ENCODE measurements at places on chromosomes 1 and 21. TPM values are rescaled to one million over a fixed set of nuclear protein-coding genes. Genes with fewer than 3 reads are reported as not detected.
A peak's percentile ranks its signal among the peaks of the same experiment; 100 is the strongest.

DNA sequence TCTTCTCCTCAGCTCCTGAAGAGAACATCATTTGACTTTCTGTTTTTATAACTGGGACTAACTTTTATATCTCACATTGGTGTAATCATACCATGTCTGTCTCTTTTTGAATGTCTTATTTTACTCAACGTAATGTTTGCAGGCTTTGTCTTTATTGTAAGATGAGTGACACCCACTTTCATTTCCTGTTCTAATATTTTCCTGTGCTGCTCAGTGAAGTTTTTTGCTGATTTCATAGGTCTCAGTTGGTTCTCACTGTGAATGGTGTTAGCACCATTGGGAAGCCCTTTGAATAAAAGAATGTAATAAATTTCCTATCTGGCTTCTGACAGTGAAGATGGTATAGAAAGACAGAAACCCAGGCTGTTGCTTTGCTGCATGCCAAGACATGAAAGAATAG lies 84.0 kb downstream of the RAVER2 start:
- DNase-seq, result no peak

GRCh38 chr1:231618609-231619256 lies 7.9 kb upstream of the DISC1 start:
- DNase-seq, result no peak

DNA sequence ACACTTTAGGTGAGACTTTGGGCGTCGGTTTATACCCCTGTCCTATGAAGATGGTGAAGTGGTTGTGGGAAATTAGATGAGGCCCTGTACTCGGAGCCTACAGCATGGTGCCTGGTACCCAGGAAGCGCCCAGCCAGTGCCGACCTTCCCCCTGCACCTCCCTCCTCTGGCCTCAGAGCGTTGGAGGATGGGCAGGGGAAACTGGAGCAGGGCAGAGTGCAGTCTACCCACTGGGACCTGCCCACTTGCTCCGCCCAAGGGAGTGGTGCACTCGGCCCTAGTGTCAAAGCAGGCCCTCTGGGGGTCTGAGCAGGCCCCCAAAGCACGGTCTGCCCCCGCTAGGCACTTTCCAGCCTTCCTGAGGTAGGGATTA lies 13.0 kb upstream of the TTC22 start:
- DNase-seq, result no peak

DNA sequence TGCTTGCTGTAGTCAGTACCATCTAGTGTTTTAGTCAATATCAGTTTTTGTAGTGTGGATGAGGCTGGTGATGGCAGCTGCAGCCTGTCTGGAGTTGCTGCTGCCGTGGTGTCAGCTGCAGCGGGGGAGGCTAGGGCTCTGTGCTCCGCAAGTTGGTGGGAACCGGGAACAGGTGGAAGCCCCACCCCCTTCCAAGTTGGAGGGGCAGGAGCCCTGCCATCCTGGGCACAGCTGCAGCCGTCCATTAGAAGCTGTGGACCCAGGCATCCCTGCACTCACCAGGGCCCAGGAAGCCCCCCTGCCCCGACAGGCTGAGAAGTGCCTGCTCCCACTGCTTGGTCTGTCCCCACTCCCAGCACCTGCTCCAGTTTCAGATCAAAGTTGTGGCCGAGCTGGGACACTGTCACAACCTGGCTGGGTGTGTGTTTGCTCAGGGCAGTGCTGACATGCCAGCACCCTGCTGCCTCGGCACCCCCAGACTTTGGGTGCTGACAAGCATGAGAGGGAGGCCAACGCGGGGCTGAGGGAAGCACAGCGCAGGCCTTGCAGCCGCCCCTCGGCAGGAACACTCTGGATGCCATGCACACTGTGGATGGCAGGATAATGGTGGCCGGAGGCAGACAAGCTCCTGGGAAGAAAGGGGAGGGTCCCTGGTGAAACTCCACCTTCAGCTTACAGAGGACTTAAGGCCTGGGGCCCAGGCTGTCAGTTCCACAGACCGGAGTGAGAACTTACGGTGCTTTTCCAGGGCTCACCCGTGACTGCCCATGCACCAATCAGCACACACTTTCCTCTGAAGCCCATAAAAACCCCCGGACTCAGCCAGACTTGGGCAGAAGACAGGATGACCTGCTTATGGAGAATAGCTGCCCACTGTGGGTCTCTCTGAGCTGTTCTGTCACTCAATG lies 86.9 kb downstream of the ADARB1 start:
- no peak for DNase-seq

DNA sequence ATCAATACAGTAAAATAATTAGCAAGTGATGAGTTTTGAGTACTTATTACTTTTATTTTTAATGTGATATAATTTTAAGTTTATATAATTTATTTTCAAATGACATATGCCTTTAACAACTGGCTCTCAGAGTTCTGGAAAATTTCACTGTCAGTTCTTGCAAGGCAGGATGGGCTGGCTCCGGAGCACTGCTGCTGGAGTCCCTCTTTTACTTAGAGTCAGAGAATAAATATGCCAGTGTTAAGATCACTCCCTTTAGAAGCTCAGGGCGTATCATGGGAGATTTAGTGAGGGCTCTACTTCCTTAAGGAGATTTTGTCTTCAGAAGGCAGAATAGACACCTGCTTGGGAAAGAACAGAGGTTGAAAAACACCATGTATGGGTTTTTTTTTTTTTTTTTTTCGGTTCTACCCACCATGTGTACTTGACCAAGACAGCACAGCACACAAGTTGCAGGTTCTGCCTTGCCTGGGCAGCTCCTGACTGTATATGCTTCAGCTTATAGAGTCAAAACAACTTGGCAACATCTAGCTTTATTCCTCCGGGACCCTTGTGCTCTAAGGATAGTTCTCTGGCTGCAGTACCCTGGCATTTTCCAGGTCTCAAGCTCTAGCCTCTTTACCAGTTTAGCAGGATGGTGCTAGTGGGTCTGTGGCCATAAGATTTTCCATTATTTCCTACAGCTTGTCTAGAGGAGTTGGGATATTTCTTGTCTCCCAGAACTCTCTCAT lies 29.7 kb upstream of the FMOD start:
- DNase-seq, result no peak

DNA sequence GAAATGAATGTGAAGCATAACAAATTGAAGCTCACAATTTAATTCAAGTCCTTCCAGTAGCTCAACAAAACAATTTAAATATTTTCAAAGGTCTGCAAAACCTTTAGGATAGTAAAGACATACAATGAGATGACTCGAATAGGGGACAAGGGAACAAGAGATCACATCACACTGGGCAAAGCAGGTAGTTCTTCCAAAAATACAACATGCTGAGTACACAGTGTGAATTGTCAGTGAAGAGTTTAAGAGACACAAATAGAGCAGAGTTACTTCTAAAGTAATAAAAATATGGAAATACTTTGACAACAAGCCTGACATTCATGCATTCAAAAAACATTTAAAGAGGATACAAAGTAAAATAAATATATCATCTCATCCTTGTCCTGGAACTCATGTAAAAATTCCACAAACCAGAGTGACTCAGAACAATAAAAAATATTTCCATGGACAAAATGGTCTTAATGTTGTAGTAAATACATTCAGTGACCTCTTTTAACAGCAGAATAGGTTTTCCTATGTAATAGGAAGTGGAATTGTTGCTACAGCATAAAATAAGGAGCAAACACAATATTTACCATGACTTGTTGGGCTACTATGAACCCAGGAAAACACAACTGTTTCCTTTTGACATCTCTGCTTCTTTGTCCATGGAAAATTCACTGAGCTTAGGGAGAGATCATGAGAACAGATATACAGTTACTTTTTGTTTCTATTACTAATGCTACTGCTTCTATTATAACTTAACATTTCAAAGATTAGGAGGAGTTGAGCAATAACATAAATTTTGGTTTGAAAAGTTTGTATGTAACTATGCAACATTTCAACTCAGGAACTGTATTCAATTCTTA lies 83.7 kb upstream of the BCL10 start:
- peak; percentile 71 for DNase-seq

- DNase-seq, result no peak
Observed at GRCh38 chr1:3070644-3071564, 1.9 kb downstream of the PRDM16 start.

- peak; percentile 38 for DNase-seq
Observed at GRCh38 chr1:220950576-220950975, 71.3 kb downstream of the HLX start.

- peak; percentile 95 for DNase-seq
Observed at GRCh38 chr1:115098979-115099692, 9.8 kb upstream of the TSPAN2 start.

DNA sequence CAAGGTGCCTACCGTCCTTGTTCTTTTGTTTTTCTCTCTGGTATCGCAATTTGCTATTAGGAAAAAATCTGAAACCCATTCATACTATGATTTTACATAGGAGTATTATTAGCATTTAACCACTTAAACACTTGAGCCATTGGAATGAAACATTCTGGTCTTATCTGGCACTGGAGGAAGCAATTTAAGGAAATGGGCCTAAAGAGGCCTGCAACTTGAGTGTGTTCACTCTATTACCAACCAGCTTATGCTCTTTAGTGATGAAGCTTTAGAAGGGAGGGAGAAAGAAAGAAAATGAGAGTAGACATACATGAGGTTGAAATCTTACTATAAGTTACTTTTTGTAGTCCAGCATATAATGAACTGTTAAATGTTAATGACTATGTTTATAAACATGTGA lies 5.7 kb downstream of the GJA5 start:
- no peak for DNase-seq

- DNase-seq, result no peak
Observed at GRCh38 chr1:148293651-148294050, 141.6 kb upstream of the NBPF11 start.

DNA sequence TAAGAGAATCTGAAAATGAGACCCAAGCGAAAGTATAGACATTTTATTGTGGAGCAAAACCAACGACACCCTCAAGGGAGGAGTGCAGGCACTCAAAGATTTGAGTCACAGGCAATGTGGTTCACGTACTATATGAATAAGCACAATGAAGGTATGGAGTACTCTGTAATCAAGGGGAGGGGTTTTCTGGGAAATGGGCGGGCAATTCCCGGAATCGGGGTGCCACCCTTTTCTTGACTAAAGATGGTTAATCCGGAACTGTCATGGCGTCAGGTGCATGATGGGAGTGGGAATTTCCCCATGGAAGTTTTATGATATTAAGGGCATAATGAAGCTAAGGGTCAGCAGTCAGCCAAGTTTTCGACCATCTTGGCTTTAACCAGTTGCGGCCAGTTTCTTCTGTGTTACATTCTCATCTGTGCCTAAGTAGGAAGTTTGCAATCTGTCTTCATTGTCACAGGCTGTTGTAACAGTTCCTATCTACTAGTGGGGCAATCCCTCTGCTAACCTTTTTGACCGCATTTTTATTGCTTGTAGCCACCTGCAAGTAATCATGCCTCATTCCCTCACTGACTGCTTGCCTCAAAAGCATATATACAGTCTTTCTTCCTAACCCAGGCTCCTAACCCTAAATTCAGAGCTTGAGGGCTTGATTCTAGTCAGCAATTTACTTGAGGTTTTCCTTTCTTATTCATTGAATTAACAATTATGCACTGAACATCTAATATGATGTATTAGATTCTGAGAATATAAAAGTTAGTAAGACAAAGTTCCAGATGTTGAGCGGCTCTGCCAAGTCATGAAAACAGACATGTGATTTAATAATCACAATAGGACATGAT lies 775 bp upstream of the AIM2 start:
- peak; percentile 42 for DNase-seq

DNA sequence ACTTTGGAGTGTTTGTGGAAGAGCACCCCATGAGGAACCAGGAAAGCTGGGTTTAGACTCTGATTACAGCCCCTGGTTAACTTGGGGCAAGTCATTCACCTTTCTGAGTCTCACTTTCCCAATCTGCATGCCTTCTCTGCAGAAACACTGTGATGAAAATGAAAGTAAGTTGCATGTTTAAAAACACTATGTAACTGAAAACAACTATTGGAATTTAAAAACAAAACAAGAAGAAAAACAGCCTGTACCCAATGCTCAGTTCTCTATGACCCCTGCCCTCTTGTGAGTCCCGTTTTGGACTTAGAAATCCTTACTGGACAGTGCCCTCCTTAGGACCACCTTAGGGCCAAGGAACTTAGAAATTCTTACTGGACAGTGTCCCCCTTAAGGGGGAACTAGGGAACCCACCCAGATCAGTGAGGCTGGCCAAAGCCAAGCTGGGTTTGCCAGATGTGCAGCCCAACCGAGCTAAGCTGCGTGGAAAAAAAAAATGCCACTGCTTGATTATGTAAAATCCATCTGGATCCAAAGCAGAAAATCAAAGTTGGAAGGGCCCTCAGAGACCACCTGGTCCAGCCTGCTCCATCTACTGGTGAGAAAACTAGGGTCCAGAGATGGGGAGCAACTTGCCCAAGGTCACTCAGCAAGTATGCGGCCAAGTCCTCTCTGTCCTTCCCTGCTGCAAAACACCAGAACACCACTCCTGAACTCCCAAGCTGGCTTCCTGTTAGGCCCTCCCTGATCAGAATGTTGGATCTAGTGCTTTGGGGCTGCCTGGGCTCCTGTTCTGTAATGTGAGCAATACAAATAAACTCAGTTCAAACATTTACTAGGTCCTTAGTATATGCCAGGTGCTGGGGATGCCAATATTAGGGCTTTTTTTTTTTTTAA lies 77.7 kb downstream of the MRPL37 start:
- DNase-seq, result no peak

DNA sequence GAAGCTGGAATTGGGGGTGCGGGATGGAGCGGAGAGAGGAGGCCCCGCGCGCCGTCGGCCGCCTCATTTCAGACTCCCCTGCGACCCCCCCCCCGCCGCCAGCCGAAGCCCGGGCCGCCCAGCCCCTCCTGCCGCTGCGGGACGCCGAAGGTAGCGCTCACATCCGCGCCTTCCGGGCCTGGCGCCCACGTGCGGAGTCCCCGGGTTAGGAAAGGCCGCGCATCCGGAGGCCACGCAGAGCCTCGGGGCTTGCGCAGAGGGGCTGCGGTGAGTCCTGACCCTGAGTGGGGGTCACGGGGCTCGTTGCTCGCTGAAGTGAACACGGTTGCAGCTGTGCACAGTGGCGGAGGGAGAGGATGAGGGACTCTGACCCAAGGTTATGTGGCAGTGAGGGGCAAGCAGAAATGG lies 552 bp upstream of the ZNF496 start:
- DNase-seq, result peak; percentile 52

The NHLH2 gene
- not detected for total RNA-seq

The CYP2J2 gene
- 3.2 TPM for total RNA-seq

The ASTN1 gene
- total RNA-seq, result 0.02 TPM

The CFAP141 gene
- not detected for total RNA-seq

The FYB2 gene
- not detected for total RNA-seq

The DCDC2B gene
- total RNA-seq, result not detected

The OR10K2 gene
- not detected for total RNA-seq

The COL8A2 gene
- total RNA-seq, result 1.7 TPM

The TMEM61 gene
- total RNA-seq, result not detected

Measured in M059J (cell line).